ENCODE measurements at places on chromosomes 2 and 18. TPM values are rescaled to one million over a fixed set of nuclear protein-coding genes. Genes with fewer than 3 reads are reported as not detected.

SH3BP4 gene
- total RNA-seq = 56.4 TPM

LAMA3 gene
- total RNA-seq = 9.0 TPM

ERMN gene
- not detected for total RNA-seq

FER1L5 gene
- not detected for total RNA-seq

ALPP gene
- not detected for total RNA-seq

CLK1 gene
- 36.5 TPM for total RNA-seq

HSPE1 gene
- 234 TPM for total RNA-seq

TMEM200C gene
- not detected for total RNA-seq

CDKL4 gene
- 0.74 TPM for total RNA-seq

POTEI gene
- 0.05 TPM for total RNA-seq

SPATA3 gene
- total RNA-seq = not detected

CCDC74B gene
- total RNA-seq = 1.8 TPM

RAX gene
- total RNA-seq = not detected

SCYGR4 gene
- total RNA-seq = not detected

GPR45 gene
- not detected for total RNA-seq

CIB4 gene
- not detected for total RNA-seq

ZNF521 gene
- total RNA-seq = 18.1 TPM

SLC4A3 gene
- total RNA-seq = not detected

DSG4 gene
- total RNA-seq = not detected

REG3G gene
- not detected for total RNA-seq

DNAJC5G gene
- not detected for total RNA-seq

IL36RN gene
- total RNA-seq = not detected

TGFA gene
- 4.7 TPM for total RNA-seq

BARD1 gene
- total RNA-seq = 8.9 TPM

IFIH1 gene
- total RNA-seq = 24.5 TPM

G6PC2 gene
- total RNA-seq = not detected

TMEM198 gene
- total RNA-seq = not detected

GALNT13 gene
- not detected for total RNA-seq

MYO7B gene
- 0.27 TPM for total RNA-seq

POU3F3 gene
- total RNA-seq = not detected

GCKR gene
- total RNA-seq = 3.7 TPM

CXCR4 gene
- 17.2 TPM for total RNA-seq
